ENCODE measurements at places on chromosomes 12 and 14. TPM values are rescaled to one million over a fixed set of nuclear protein-coding genes. Genes with fewer than 3 reads are reported as not detected.

- no peaks in the 10 kb centered on the region for H3K36me3 ChIP-seq
- no peak overlapping the region for H3K4me3 ChIP-seq
- H3K27ac ChIP-seq: no peak overlapping the region
- DNase-seq: no peak
These were observed 130.1 kb upstream of the LHX5 start for GRCh38 chr12:113601656-113602263.

GRCh38 chr12:4273273-4273651 is 300 bp upstream of the CCND2 start:
- no peaks in the 10 kb centered on the region for H3K36me3 ChIP-seq
- H3K4me3 ChIP-seq: peak overlapping the region; percentile 57
- no peaks in the 10 kb centered on the region for H3K27me3 ChIP-seq
- peaks cover 17% of the 10 kb centered on the region for H3K4me1 ChIP-seq
- H3K27ac ChIP-seq: peak overlapping the region; percentile 86

The KRT6B gene
- 0.13 TPM for total RNA-seq

The MYH6 gene
- 1.6 TPM for total RNA-seq
